ENCODE measurements at places on chromosomes 12 and 14.

DNA sequence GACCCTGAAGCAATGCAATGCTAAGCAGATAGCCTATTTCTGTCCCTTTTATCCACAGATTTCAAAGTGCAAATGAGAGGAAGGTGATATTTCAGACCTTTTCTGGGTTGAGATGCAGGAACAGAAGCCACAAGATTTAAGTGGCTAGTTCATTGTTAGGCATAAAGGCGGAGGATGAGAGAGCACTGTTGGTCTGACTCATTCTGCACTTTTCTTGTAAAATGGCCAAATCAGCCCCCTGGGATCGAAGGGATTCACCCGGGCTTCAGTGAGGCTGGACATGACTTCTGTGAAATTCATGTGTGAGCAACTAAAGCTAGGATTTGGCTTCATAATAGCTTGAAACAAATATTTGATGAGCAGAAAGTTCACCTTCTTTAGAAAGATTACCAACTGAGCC lies 101.9 kb upstream of the OVCH1 start:
- H3K27ac ChIP-seq, result no peak overlapping the region
- H3K36me3 ChIP-seq, result no peaks in the 10 kb centered on the region
- no peak overlapping the region for H3K4me3 ChIP-seq
- no peaks in the 10 kb centered on the region for H3K4me1 ChIP-seq

- H3K27ac ChIP-seq, result no peak overlapping the region
- H3K4me1 ChIP-seq, result peaks cover 3% of the 10 kb centered on the region
These were observed 67.9 kb upstream of the PLXNC1 start for GRCh38 chr12:94080341-94081009.

DNA sequence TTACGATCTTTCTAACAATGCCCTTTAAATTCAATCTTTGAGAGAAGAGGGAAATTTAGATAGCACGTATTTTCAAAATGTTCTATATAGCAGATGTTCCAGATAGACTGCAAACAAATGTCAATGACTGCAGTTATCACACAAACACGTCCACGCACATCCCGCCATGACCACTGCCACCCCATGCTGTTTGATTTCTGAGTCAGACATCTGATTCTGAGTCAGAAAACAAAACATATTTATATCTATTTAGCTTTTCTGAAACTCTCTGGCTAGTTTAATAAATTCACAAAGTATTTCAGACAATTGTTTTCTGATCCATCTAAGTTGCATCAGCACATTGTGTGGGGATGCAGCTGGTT lies 105.9 kb upstream of the BCAT1 start:
- DNase-seq, result no peak
- H3K27ac ChIP-seq, result peak overlapping the region; percentile 17
- H3K27me3 ChIP-seq, result no peaks in the 10 kb centered on the region
- no peak overlapping the region for H3K4me3 ChIP-seq
- peaks cover 6% of the 10 kb centered on the region for H3K4me1 ChIP-seq

DNA sequence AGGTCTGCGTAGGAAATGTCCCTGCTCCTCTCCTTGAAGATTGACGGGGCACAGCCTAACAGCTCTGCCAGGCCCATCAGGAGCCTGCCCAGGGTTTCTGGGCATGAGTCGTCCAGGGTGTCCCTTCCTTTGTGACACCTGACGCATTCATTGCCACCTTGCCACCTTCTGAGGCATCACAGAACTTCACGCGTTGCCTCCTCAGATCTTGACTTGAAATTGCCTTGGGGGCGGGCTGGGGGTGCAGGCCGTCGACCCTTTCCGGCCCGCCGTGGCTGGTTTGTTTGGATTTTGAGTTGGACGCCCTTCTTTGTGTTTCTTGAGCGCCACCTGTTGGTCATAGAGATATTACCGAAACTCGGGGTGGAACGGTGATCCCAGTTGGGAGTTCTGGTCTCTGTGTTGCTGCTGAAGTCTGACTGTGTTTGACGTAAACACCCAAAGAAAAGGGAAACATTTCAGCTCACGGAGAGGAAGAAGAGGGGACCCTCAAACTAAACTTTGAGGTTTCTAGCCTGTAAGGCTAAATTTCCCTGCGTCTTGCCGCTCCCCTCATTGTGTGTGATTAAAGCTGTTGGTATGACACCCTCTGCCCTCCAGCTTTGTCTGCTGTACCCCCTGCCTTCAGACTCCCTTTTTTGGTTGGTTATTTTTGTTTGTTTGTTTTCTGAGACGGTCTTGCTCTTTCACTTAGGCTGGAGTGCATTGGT lies 44.6 kb downstream of the MLXIP start:
- no peak for DNase-seq
- peaks cover 9% of the 10 kb centered on the region for H3K36me3 ChIP-seq
- H3K27me3 ChIP-seq, result no peaks in the 10 kb centered on the region
- no peak overlapping the region for H3K4me3 ChIP-seq
- H3K4me1 ChIP-seq, result peaks cover 39% of the 10 kb centered on the region

DNA sequence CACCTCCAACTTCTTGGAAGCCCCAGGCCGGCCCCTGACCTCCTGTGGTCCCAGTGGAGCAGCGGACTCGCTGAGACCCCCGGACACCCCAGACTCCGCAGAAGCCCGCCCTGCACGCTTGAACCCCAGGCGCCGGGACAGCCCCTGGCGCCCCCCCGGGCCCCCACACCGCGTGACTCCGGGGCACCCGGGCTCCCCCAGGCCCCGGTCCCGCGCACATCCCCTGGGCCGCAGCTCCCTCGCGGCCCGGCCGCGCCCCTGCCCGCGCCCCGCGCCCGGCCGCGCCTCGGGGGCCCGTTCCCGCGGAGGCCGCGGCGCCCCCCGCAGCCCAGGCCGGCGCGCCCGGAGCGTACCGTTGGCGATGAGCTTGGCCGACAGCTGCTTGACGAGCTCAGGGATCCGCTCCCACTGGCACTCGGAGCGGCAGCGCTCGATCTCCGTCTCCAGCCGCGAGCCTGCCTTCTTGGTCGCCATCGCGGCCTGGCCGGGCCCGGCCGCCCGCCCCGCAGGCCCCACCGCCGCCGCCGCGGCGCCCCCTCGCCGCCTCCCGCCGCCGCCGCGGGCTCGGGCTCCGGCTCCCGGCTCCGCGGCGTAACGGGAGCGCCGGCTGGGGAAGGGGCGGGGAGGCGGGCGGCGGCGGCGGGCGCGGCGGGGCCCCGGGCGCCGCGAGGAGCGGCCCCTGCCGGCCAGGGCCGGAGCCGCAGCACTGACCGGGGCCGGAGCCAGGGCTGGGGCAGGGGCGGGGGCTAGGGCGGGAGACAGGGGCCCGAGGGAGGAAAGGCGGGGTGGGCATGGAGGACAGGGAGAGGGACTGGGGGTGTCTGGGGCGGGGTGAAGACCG lies at the start of gene TTC7B:
Gene TTC7B (minus strand): TSS at position 609 of the 841 bp plus-strand sequence. CDS start 135 bp downstream, at position 474.
- DNase-seq, result no peak
- H3K27ac ChIP-seq, result no peak within 1 kb of the TSS
- peaks cover 20% of the 10 kb centered on the region for H3K4me1 ChIP-seq
- H3K4me3 ChIP-seq, result peak within 1 kb of the TSS; percentile 66
- H3K27me3 ChIP-seq, result no peaks in the 10 kb centered on the region

GRCh38 chr12:54561164-54561563 lies 11.8 kb downstream of the PDE1B start:
- no peak for DNase-seq
- no peaks in the 10 kb centered on the region for H3K36me3 ChIP-seq
- H3K4me1 ChIP-seq, result peaks cover 8% of the 10 kb centered on the region
- H3K27me3 ChIP-seq, result no peaks in the 10 kb centered on the region

DNA sequence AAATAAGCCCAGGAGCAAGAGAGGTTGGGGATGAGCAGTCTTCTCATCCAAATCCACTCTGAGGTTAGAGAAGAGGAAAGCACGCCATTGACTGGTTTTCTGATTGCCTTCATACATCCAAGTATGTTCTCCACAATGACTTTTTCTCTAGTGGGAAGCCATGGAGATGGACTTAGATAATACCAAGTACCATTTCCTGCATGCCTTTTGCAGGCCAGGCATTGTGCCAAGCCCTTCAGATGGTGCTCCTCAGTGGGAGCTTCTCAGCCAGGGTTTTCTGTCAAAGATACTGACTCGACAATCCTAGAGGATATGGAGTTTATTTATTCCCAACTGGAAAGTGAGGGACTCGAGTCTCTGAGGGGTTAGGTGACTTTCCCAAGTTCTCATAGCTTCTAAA lies 218.0 kb downstream of the ZFP36L1 start:
- peaks cover 24% of the 10 kb centered on the region for H3K4me1 ChIP-seq
- H3K36me3 ChIP-seq, result no peaks in the 10 kb centered on the region
- H3K27me3 ChIP-seq, result no peaks in the 10 kb centered on the region
- no peak for DNase-seq
- H3K27ac ChIP-seq, result peak overlapping the region; percentile 38
- no peak overlapping the region for H3K4me3 ChIP-seq

- DNase-seq, result no peak
- H3K36me3 ChIP-seq, result no peaks in the 10 kb centered on the region
- H3K27ac ChIP-seq, result no peak overlapping the region
- no peaks in the 10 kb centered on the region for H3K4me1 ChIP-seq
- no peak overlapping the region for H3K4me3 ChIP-seq
These were observed 59.6 kb downstream of the FIGNL2 start for GRCh38 chr12:51788876-51789275.

- no peaks in the 10 kb centered on the region for H3K27me3 ChIP-seq
- H3K4me3 ChIP-seq, result no peak overlapping the region
- no peak overlapping the region for H3K27ac ChIP-seq
- peaks cover 11% of the 10 kb centered on the region for H3K4me1 ChIP-seq
These were observed 19.0 kb upstream of the GPRC5A start for GRCh38 chr12:12872139-12872933.

GRCh38 chr14:30553311-30553989 lies 5.5 kb upstream of the G2E3 start:
- H3K36me3 ChIP-seq, result no peaks in the 10 kb centered on the region
- H3K27me3 ChIP-seq, result no peaks in the 10 kb centered on the region
- H3K4me3 ChIP-seq, result no peak overlapping the region
- H3K4me1 ChIP-seq, result no peaks in the 10 kb centered on the region
- DNase-seq, result no peak
- no peak overlapping the region for H3K27ac ChIP-seq

DNA sequence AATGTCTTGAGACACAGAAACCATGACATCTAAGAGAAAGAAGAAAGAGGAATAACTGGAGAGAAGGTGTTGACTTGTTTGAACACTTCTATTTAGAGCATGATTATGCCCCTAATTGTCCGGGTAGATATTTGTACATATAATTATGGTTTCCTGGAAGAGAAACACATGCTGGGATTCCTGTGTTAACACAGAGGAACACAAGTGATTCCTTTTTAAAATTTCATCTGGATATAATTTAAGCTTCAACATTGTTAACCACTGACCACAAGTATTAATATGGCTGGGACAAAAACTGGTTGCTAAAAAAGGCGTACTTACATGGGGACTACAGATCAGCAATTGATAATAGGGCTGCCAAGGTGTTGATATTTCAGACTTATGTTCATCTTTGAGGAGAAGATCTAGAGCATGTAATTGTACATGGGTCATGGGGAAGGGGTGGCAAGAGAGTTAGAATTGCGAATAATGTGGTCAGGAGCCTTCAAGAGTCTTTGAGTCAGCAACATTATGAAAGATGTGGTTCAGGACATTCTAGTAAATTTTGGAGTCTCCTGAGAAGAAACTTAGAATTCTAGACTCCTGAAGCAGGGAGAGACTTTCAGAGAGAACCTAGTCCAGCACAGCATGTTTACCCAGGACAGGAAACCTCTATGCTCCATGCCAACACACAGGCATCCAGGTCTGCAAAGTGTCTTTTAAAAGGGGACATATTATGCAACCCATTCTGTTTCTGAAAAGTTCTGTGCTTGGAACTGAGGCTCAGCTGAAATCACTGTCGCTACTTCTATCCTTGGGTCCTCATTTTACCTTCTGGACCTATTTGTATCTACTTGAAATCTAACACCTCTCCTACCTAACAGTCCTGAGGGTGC lies 56.5 kb downstream of the SLC38A1 start:
- H3K27ac ChIP-seq, result no peak overlapping the region
- H3K27me3 ChIP-seq, result no peaks in the 10 kb centered on the region
- peaks cover 22% of the 10 kb centered on the region for H3K4me1 ChIP-seq
- H3K4me3 ChIP-seq, result no peak overlapping the region

DNA sequence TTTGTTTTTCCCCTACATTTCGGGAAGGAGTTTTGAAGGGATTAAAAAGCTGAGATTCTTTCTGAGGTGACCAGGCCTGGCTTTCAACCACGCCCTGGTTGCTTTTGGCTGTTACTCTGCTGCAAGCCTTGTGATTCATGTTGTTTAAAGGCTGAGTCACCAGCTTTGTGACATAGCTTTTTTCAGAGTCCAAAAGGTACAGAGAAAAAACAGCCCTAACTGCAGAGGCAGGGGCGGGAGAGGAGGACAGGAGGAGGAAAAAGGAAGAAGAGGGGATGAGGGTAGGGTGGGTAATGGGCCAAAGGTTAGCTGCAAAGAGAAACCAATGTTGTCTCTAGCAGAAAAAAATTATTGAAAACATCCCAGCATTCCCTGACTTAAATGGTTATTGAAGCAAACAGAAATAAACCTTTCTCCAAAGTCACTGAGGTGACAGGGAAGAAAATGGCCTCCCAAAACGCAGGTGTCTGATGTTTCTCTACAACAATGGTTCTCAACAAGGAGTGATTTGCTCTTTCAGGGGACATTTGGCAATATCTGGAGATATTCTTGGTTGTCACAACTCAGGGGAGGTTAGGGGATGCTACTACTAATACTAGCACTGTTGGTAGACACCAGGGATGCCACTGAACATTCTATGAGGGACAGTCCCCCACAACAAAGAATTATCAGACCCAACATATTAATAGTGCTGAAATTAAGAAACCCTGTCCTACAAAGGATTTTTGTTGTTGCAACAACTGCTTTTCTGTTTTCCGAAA lies 2.1 kb upstream of the UBC start:
- peaks cover 16% of the 10 kb centered on the region for H3K36me3 ChIP-seq
- H3K4me1 ChIP-seq, result peaks cover 67% of the 10 kb centered on the region
- peak overlapping the region; percentile 78 for H3K4me3 ChIP-seq

GRCh38 chr12:7751394-7751793 lies 4.2 kb upstream of the CLEC4C start:
- H3K4me3 ChIP-seq, result no peak overlapping the region
- no peaks in the 10 kb centered on the region for H3K27me3 ChIP-seq
- no peak for DNase-seq
- no peaks in the 10 kb centered on the region for H3K36me3 ChIP-seq
- no peaks in the 10 kb centered on the region for H3K4me1 ChIP-seq

GRCh38 chr14:73467800-73468199 lies 9.5 kb upstream of the NUMB start:
- H3K36me3 ChIP-seq, result no peaks in the 10 kb centered on the region
- no peak overlapping the region for H3K4me3 ChIP-seq
- no peaks in the 10 kb centered on the region for H3K27me3 ChIP-seq
- H3K27ac ChIP-seq, result no peak overlapping the region
- no peak for DNase-seq
- H3K4me1 ChIP-seq, result no peaks in the 10 kb centered on the region

DNA sequence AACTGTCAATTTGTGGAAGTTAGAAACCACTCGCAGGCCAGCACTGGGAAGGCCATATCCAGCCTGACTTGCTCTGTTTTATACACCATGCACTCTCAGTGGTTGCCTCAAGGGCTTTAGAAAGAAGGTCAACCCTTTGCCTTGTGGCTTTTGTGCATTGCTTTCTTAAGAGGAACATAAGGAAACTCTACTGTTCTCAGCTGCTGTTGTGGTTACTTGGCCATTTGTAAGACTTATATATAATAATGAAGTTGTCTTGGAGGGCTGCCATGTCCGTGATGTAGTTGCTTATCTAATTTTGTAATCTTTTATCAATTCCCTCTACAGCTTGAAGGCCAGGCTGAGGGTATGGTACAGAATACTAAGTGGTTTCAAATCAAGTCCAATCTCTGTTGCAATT lies 637.8 kb downstream of the DIO2 start:
- no peak for DNase-seq
- H3K4me3 ChIP-seq, result no peak overlapping the region
- H3K27me3 ChIP-seq, result no peaks in the 10 kb centered on the region

All from vagina (tissue), 2 donors.